Fibroblast of pulmonary artery (primary cell): ENCODE measurements at places on chromosomes 16 and 17.
A peak's percentile ranks its signal among the peaks of the same experiment; 100 is the strongest.

DNA sequence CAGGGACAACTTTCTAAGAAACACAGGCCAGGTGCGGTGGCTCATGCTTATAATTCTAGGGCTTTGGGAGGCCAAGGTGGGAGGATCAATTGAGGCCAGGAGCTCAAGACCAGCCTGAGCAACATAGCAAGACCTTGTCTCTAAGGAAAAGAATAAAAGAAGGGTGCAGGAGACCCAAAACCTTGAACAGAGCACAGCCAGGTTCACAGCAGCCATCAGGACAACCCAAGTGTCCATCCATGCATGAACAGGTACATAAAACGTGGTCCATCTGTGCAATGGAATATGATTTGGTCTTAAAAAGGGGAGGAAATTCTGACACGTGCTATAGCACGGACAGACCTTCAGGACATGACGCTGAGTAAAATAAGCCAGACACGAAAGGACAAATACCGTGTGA is 91.0 kb downstream of the PGS1 start:
- no peak for DNase-seq

- no peak for DNase-seq
Observed at GRCh38 chr16:76373998-76374397, 96.8 kb downstream of the CNTNAP4 start.

GRCh38 chr16:75616521-75617010 is 6.5 kb downstream of the ADAT1 start:
- DNase-seq, result no peak

GRCh38 chr16:20918486-20919239 is 18.1 kb downstream of the LYRM1 start:
- DNase-seq, result peak; percentile 70

DNA sequence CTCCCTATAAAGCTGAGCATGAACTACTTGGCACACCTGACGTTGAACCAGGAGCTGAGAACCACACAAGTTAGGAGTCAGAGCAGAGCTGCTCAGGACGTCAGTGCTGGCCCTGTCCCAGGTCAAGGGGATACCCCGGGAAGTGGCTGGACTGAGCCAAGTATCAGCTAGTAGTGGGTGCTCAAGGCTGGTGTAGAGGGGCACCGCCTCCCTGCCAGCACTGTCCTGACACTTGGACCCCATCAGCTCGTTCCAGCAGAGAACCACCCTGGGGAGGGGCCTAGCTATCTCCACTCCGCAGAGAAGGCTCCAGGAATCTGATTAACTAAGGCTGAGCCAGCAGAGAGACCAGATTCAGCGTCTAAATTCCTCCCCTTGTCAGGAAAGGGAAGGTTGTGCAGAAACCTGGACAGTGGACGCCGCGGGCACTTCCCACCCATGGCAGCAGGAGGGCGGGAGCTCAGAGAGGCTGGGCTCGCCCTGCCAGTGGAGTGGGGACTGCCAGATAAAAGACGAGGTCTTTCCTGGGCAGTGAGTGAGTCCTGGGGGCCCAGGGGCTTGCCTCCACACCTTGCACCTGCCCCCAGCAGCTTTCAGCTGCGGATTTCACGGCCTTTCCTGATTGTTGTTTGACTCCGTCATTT is 21.0 kb downstream of the C16orf90 start:
- DNase-seq, result no peak

- peak; percentile 57 for DNase-seq
Observed at GRCh38 chr17:59769887-59770286, 62.4 kb downstream of the VMP1 start.
